ENCODE measurements at places on chromosomes 4 and X.

- DNase-seq: no peak
Observed at GRCh38 chr4:86185659-86186058, 174.2 kb downstream of the MAPK10 start.

DNA sequence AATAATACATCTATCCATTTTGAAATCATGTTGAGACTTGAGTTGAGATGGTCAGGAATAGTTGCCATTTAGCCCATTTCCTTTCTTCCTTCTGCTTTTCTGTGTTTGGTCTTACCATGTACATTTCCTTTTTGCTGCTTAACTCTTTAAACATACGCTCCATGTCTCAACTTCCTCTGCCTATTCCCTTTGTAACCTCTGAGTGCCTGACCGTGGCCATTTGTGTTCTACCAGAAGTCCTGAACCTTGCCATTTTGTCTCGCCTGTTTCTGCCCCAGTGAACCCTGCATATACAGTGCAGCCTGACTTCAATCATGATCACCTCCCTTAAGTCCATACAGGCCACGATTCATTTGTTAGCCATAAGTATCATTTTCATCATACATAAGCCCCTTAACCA is 169.0 kb downstream of the RAPGEF2 start:
- DNase-seq: no peak

- DNase-seq: no peak
Observed at GRCh38 chr4:85457752-85458467, 17.0 kb upstream of the ARHGAP24 start.

DNA sequence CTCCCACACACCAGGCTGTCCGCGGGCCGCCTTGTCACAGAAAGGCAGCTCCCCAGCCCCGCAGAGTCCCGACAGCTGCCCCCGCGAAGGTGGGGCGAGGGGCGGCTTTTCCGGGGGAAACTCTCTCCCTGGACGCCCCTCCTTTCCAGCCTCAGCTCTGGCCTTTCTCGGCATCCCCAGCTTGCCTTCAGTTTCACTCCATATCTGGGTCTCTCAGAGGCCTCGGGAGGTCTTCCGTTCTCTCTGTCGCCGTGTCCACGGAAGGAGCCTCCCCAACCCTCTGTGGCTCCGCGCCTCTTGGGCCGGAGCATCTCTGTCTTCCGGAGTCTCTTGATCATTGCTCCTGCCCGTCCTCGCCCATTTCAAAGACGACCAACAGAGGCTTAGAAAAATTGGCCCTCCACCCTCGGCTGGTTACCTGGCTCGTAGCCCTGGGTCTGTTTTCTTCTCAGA is 6.1 kb upstream of the MSX1 start:
- no peak for DNase-seq

DNA sequence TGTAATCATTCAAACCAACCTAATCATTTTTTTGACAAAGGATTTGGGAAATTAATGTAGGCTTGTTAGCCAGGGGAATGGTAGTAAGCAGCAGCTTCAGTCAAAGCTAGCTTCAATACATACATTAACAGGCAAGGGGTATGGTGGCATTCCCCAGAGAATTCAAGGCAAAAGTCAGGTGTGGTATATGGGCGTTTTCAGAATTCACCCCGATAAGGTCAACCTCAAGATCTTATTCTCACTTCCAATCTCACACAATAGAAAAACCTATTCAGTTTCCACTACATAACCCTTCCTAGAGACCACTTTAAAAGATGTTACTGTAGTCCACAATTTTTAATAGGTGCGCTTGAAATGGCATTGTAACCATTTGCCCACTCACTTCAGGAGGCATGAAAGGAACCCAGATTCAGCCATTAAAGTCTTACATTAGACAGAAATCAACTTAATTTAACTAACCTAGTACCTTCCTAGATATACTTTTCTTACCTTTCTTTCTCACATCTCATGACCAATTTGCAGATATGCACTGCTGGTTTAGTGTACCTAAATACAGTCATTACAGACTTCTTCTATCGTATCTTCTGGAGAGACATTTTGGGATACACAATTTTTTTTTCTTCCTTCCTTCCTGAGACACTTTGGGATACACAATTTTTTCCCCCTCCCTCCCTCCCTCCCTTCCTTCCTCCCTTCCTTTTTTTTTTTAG is 34.9 kb downstream of the MAML3 start:
- no peak for DNase-seq

DNA sequence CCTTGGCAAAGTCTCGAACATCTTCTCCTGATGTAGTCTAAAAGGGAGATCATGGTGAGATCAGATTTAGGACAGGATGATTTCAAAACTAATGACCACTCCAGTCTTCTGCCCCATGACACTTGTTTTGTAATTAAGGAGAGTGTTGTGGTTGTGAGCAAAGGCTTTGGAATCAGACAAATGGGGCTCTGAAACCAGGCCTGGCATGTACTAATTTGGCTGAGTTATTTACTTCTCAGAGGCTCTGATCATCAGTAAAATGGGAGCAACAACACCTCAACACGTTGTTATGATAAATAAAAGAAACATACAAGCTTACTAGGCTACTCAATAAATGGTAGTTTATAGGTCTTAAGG is 106.9 kb upstream of the FTHL17 start:
- no peak for DNase-seq

DNA sequence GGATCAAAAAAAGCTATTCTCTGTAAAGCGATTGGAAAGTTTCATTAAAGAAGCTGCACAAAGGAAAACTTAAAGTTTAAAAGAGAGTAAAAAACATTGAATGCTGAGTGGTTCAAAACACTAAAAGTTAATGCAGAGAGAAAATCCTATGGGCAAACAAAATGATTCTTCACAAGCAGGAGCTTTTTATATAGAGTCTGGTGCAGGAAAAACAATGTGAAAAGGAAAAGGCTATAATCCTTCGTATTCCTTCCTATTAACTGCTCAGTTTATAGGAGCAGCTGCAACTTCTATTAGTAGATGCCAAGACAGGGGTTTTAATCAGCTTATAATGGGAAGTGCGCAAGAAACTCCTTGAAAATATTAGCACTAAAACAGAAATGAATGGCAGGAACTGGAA is 100.7 kb downstream of the PDGFC start:
- no peak for DNase-seq

DNA sequence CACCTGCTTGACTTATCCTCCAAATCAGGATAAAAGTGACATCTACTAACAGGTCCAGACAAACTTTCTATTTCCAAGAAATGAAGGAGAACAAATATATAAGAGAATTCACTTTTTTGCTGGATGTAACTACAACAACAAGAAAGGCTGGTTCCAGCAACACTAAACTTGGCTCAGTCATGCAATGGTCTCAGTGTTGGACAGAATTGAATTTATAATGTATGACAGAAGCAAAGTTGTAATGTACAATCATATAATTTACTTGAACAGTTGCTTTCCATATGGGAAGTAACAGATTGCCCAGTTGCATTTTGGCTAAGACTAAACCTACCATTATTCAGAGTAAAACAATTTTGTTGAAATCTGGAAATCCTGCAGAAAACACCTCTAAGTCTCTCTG is 183.3 kb upstream of the INTU start:
- DNase-seq: no peak

DNA sequence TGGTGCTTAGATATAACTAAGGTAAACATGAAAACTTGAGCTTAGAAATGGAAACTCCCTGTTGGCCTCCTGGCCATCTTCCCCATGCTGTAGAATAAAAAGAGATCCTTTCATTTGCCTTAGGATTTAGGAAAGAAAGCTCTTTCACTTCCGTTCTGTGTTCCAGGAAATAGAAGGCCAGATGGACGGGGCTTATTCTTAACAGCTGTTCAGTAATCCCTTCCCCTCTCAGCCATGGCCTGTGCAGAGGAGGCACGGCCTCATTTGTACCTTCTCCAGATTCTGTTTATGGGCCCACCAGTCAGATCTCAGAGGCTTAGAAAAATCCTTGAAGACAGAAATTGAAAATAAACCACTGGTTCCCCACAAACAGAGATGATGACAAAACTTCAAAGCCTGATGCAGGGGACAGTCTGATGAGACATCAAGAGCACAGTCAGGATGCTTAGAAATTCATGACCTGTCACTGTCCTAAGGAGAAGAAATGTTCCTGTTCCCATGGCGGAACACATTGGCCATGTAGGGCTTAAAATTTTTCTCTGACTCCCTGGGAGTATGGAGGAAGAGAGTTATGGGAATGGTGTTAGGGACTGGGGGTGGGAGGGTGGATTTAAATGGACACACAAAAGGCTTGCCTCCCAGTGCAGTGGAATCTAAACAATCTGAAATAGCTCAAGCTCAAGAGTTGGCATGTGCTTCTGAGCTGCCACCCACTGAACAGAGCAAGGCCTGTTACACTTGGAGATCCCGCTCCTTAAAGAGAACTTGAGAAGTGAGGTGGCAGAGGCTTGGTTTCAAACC is 188.8 kb downstream of the SOWAHB start:
- DNase-seq: no peak

- no peak for DNase-seq
Observed at GRCh38 chrX:50402886-50403285, 67.7 kb downstream of the DGKK start.

- no peak for DNase-seq
Observed at GRCh38 chr4:6271206-6271605, 1.6 kb downstream of the WFS1 start.

DNA sequence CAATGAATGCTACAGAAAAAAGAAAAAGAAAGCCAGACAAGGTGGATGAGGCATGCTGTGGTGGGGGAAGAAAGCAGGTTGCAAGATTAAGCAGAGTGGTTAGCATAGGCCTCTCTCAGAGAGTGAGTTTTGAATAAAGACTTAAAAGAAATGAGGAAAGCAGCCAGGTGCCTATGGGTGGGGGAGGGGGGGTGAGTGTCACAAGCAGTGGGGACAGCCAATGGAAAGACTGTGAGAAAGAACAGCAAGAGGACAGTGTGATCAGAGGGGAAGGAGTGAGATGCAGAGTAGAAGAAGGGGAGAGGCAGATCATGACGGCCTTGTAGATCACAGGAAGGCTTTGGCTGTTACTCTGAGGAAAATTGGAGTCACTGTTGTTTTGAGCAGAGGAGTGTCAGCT is 162.5 kb downstream of the SOX3 start:
- DNase-seq: no peak

DNA sequence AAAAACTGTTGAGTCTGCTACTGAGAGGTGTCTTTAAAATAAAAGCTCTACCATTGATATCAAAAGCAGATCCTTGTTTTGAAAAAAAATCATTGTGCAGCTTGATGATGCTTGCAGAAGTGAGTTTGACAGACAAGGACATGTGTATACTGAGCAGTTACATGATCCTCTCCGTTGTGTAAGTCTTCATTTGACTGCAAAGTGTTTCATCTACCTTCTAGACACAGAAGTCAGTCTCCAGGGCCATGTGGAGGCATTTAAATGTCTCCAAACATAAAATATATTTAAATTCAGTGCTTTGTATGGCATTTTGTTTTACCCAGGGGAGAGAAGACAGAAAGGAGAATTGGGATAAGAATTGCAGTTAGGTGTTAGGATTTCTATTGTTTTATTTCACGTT is 107.8 kb upstream of the MYOZ2 start:
- DNase-seq: no peak

DNA sequence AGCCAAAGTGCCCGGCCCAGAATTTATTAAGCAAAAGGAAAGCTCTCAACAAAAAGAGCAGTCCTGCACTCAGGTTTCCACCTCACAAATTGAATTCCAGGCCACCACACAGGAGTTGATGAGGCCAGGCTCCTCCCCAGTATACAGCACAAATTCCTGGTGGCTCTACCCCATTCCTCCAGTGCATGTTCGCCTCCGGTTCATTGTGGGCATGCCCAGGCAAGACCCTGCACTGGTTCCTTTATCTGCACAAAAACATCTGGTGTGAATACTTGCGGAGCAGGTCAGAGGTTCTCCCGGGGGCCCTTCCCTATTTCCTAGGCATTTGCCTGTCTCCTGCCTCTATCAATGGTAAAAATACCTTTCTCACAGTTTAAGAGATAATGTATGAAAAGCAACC is 195.2 kb upstream of the ANXA10 start:
- DNase-seq: peak; percentile 19

- no peak for DNase-seq
Observed at GRCh38 chr4:78219825-78220224, 162.7 kb downstream of the FRAS1 start.

- DNase-seq: no peak
Observed at GRCh38 chr4:146674829-146675570, 36.3 kb downstream of the POU4F2 start.

DNA sequence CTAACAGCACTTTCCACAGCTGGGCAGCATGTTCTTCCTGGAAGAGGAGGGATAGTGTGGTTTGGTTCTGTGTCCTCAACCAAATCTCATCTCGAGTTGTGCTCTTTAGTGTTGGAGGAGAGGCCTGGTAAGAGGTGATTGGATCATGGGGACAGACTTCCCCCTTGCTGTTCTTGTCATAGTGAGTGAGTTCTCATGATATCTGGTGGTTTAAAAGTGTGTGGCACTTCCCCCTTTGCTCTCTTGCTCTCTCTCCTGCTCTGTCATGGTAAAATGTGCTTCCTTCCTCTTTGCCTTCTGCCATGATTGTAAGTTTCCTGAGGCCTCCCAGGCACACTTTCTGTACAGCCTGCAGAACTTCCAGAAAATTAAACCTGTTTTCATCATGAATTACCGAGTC is 133.7 kb upstream of the NDP start:
- DNase-seq: no peak

- DNase-seq: no peak
Observed at GRCh38 chrX:124407226-124407625, 60.9 kb downstream of the SH2D1A start.

DNA sequence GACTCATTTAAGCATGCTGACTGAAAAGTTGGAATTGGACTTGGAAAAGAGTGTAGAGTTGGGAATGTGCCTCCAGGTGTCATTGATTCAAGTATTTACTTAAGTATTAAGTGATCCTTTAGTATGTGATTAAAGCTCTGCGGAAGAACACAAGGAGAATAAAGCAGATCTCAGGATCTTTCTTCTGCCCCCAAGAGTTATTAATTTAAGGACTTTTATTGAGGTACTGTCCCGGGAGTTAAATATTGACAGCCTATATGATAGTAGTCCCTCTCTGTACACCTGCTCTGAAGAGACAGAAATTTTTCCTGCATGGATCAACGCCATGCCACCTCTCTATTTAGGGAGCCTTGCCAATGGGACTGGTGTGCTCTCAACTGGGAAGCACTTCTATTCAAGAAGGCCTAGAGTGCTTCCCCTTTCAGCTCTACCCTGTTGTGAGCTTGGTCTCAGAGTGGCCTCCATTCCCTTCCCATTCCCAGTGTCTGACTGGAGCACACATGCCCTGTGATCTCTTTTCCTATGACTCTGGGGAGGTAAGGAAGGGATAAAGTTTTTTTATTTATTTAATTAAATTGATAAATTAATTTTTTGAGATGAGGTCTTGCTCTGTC is 75.9 kb downstream of the SHISA3 start:
- DNase-seq: no peak

DNA sequence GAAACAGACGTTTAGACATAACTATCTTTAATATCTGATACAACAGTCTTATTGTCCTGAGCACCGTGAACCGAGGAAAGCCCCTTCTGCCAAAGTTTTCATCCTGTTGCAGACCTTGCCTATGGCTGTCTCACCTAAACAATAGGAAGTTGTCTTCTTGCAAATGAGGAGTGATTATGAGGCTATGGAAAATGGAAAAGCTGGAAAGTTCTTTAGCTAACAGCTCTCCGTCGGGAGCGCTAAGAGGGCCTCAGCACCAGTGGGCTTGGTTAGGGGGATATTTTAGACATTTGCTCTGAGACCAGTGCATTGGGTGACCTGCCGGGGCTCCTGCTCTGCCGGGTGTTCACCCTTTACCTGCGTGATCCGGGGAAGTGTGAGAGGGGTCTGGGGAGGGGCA is 28.4 kb downstream of the TMEM131L start:
- DNase-seq: no peak

GRCh38 chr4:112245383-112245782 is 13.8 kb downstream of the AP1AR start:
- DNase-seq: no peak

- no peak for DNase-seq
Observed at GRCh38 chr4:95317085-95317793, 231.5 kb downstream of the UNC5C start.
